ENCODE measurements at places on chromosomes 2 and 18. TPM values are rescaled to one million over a fixed set of nuclear protein-coding genes. Genes with fewer than 3 reads are reported as not detected.

The HTR2B gene
- total RNA-seq: 3.0 TPM

The SLC9A4 gene
- not detected for total RNA-seq

The TRIM43 gene
- total RNA-seq: not detected

The RGPD4 gene
- total RNA-seq: not detected

The STPG4 gene
- not detected for total RNA-seq

The SH3BP4 gene
- total RNA-seq: 20.2 TPM

The CAPN14 gene
- total RNA-seq: under 0.01 TPM

The UGT1A10 gene
- total RNA-seq: not detected

The LIMS3 gene
- total RNA-seq: 5.4 TPM

The GRB14 gene
- 1.2 TPM for total RNA-seq

DNA sequence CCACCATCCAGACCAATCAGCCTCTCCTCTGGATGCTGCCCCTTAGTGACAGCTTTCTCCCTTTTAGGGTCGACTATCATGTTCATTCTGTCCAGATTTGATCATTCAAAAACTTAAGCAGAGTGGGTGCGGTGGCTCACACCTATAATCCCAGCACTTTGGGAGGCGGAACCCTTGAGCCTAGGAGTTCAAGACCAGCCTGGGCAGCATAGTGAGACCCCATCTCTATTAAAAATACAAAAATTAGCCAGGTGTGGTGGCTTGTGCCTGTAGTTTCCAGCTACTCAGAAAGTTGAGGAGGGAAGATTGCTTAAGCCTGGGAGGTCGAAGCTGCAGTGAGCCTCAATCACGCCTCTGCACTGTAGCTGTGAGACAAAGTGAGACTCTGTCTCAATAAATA is 68.3 kb upstream of the ZCCHC2 start:
- DNase-seq: no peak

- no peak for DNase-seq
Observed at GRCh38 chr2:214904634-214905033, 95.2 kb upstream of the BARD1 start.

DNA sequence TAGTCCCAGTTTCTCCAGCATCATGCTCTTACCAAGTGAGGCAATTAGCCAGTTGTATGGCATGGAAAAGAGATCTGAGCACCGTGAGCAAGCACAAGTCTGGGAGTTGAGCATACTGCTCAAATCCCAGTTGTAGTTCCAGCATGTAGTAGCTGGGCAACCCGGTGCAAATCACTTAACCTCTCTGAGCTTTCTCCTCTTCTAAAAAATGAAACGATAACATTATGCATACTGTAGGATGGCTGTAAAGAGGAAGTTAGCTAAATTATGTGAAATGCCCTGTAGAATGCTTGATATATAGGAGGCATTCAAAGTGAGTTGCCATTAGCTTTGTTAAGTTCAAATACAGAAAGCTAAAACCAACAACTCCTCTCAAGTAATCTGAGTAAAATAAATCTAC is 164.0 kb upstream of the ZEB2 start:
- DNase-seq: no peak

DNA sequence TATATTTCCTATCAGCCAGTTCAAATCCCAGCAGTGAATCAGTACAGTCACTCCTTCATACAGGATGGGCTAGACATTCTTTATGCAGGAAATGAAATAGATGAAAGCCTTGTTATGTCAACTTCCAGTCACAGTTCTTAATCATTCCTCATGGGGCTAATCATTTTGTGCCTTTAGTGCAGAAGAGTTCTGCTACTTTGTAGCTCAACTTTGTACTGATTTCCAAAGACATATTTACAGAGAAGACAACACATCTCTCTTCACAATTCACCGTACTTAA is 593.9 kb upstream of the NETO1 start:
- peak; percentile 68 for DNase-seq

- DNase-seq: no peak
Observed at GRCh38 chr18:79544386-79544963, 135.1 kb upstream of the CTDP1 start.

DNA sequence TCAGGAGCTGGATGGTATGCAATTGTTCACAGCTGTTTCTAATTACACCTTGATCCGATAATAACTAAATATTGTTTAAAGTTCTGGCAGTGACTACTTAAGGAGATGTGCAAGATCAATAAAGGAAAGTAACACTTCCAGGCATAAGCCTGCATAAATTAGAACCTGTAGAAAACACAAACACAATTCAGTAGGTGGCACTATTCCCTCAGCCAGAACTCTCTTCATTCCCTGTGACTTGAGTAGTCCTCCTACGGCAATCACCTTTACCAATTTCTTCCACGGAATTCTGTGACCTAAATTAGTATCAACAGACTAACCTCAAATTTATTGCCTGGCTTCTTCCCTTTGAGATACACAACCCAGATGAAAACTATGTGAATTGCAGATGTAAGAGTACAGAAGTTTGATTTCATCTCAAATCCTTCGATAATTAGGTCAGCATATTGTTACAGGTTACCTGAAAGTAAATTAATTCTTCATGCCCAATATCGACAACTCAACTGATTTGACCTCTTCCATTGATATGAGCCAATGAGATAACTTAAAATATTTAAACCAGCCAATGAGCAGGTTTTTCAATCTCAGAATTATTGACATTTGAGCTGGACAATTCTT is 137.8 kb downstream of the PID1 start:
- peak; percentile 21 for DNase-seq

GRCh38 chr2:76310894-76311633 is 600.3 kb upstream of the GCFC2 start:
- DNase-seq: no peak
